ENCODE measurements at places on chromosomes 1 and 21. TPM values are rescaled to one million over a fixed set of nuclear protein-coding genes. Genes with fewer than 3 reads are reported as not detected.

RCAN3 gene
- 3.1 TPM for total RNA-seq

S1PR1 gene
- 13.9 TPM for total RNA-seq

MARK1 gene
- 0.59 TPM for total RNA-seq

LDLRAD1 gene
- total RNA-seq, result not detected

TDRD10 gene
- 1.5 TPM for total RNA-seq

TAS1R1 gene
- total RNA-seq, result not detected
